ENCODE measurements at places on chromosomes 2 and 18.

DNA sequence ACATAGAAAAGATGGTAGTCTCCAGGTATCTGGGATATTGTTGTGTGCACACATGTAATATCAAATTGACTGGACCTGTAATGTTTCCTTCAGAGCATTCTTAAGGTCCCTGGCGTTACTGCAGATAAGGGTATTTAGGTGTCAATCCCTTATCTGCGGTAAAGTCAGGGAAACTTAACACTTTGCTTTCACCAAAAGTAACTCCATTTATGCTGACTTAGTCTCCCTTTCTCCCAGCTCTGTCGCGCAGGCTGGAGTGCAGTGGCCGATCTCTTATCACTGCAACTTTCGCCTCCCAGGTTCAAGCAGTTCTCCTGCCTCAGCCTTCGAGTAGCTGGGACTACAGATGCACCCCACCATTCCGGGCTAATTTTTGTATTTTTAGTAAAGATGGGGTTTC, 1.8 kb downstream of the CNNM3 start:
- H3K4me3 ChIP-seq = peak overlapping the region; percentile 61
- H3K27ac ChIP-seq = no peak overlapping the region
- peaks cover 52% of the 10 kb centered on the region for H3K4me1 ChIP-seq
- DNase-seq = no peak

- no peaks in the 10 kb centered on the region for H3K27me3 ChIP-seq
- peaks cover 25% of the 10 kb centered on the region for H3K4me1 ChIP-seq
- H3K4me3 ChIP-seq = peak overlapping the region; percentile 37
- H3K36me3 ChIP-seq = no peaks in the 10 kb centered on the region
These were observed 10.6 kb upstream of the PROC start for GRCh38 chr2:127407661-127408003.

GRCh38 chr2:63977904-63978303, 41.3 kb downstream of the VPS54 start:
- DNase-seq = no peak
- no peak overlapping the region for H3K4me3 ChIP-seq
- no peaks in the 10 kb centered on the region for H3K27me3 ChIP-seq
- peaks cover 21% of the 10 kb centered on the region for H3K36me3 ChIP-seq
- H3K27ac ChIP-seq = no peak overlapping the region

DNA sequence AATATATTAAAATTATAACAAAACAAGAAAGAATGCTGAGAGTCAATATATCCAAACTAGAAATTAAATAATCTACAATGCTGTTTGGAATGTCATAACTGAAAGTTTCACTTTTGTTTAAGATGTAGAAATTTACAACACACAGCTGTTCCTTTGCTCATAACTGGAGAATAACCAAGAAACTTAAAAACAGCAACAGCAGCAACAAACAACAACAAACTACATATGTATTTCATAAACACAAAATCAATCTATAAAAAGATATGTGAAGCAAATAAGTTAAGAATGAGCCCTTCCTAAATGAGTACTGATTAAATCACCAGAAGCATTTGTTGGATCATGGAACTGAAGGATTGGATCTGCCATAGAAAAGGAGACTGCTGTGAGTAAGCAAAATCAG, 456.5 kb upstream of the ZNF804A start:
- H3K36me3 ChIP-seq = no peaks in the 10 kb centered on the region
- no peaks in the 10 kb centered on the region for H3K4me1 ChIP-seq

GRCh38 chr2:160940271-160940670, 220.0 kb upstream of the TANK start:
- H3K27ac ChIP-seq = no peak overlapping the region
- H3K4me3 ChIP-seq = no peak overlapping the region
- no peak for DNase-seq
- H3K27me3 ChIP-seq = no peaks in the 10 kb centered on the region
- no peaks in the 10 kb centered on the region for H3K36me3 ChIP-seq

DNA sequence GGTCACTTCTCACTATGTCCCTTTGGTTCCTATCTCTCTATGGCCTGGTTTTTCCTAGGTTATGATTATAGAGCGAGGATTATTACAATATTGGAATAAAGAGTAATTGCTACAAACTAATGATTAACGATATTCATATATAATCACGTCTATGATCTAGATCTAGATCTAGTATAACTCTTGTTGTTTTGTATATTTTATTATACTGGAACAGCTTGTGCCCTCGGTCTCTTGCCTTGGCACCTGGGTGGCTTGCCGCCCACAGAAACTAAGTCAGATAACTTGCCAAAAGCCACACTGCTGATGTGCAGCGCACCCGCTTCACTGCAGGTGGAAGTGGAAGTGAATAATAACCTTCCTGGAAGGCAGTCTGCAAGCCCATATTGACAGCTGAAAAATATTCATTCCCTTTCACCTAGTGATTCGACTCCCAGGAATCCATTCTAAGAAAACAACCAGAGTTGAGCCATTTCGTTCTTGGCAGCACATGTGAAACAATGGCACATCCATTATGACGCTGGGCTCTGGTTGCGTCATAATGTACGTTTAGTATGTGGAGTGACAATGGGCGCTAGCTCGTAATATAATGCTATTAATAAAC, 725 bp upstream of the ANKRD53 start:
- no peaks in the 10 kb centered on the region for H3K36me3 ChIP-seq
- peak overlapping the region; percentile 76 for H3K4me3 ChIP-seq
- H3K4me1 ChIP-seq = peaks cover 24% of the 10 kb centered on the region
- H3K27ac ChIP-seq = no peak overlapping the region
- no peaks in the 10 kb centered on the region for H3K27me3 ChIP-seq

GRCh38 chr2:85308896-85309555, 18.8 kb downstream of the TGOLN2 start:
- peak; percentile 23 for DNase-seq
- H3K36me3 ChIP-seq = no peaks in the 10 kb centered on the region
- H3K27ac ChIP-seq = peak overlapping the region; percentile 42

GRCh38 chr2:112728029-112728362, 7.2 kb downstream of the NT5DC4 start:
- no peak overlapping the region for H3K4me3 ChIP-seq
- peaks cover 7% of the 10 kb centered on the region for H3K4me1 ChIP-seq
- DNase-seq = no peak
- no peaks in the 10 kb centered on the region for H3K36me3 ChIP-seq

- no peak overlapping the region for H3K27ac ChIP-seq
- H3K27me3 ChIP-seq = peaks cover 61% of the 10 kb centered on the region
- H3K4me3 ChIP-seq = peak overlapping the region; percentile 38
- H3K36me3 ChIP-seq = no peaks in the 10 kb centered on the region
- peaks cover 30% of the 10 kb centered on the region for H3K4me1 ChIP-seq
- no peak for DNase-seq
These were observed 3.1 kb upstream of the ZEB2 start for GRCh38 chr2:144522897-144523595.

DNA sequence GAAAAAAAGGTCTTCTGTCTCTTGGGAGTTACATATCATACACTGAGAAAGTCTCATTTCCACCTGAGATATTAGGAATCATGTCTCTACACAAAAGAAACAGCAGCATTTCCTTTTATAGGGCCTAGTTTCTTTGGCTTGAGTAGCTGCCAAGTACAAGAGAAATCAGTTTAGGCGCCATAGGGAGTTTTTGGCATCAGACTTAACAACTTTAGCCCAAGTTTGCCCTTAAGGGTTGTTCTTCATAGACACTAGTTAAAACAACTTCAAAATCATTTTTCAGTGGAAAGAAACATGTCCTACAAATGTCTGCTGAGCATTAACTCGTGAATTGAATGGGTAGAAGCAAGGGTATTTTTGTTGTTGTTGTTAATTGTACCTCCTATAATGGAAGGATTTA, 587.0 kb upstream of the DSEL start:
- no peaks in the 10 kb centered on the region for H3K36me3 ChIP-seq
- H3K27ac ChIP-seq = no peak overlapping the region
- DNase-seq = no peak
- no peak overlapping the region for H3K4me3 ChIP-seq
- no peaks in the 10 kb centered on the region for H3K4me1 ChIP-seq
